ENCODE measurements at places on chromosomes 1 and 21.

DNA sequence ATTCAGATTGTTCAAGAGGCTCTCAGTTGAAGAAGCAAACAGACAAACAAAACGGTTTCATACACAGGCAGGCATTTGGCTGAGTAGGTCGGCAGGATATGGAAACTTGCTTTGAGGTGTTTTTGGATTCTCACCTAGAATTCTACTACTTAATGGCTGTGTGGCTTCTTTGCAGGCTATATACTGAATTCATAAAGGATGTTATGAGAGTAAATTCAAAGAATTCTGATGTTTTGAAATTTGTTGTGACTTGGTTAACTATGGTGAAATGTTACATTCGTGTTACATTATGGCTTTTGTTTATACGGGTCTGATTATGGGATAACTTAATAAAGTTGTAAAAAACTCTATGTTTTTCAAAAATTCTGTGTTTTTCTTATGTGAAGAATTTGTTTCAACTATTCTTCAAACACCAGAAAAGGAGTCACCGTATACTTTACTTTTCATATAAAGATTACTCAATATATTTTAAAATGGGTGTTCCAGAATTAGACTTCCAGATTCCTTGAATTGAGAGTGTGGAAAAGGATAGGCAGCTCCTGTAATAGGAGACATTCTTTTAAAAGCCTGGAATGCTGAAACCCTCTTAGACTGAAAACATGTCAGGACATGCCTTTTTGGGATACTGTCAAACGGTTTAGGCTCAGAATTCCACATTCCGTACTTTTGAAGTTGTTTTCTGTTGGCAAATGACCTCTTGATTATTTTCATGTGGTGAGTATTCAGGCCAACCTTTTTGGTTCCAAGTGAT is 8.2 kb upstream of the IRF2BP2 start:
- DNase-seq, result no peak

GRCh38 chr1:161199506-161200139 is 769 bp upstream of the ADAMTS4 start:
- DNase-seq, result no peak

DNA sequence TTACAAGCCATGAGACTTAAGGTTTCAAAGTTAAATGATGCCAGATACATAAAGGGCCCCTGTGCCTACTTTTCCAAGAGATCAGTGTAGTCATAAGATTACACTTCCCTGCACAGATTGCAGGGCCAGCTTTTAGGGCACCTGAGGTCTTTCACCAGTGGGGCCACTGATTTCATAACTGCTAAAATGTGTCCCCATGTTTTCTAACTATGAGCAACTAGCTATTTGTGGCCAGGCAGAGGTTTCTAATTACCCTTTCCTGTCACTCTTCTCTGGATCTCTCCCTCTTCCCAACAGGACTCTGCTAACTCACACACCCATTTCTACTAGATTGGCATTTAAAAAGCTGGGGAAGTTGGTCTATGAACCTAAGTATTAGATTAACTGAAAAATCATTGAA is 207.1 kb upstream of the SGIP1 start:
- DNase-seq, result no peak

- DNase-seq, result no peak
Measured at GRCh38 chr1:241212628-241213027, 144.4 kb downstream of the RGS7 start.

DNA sequence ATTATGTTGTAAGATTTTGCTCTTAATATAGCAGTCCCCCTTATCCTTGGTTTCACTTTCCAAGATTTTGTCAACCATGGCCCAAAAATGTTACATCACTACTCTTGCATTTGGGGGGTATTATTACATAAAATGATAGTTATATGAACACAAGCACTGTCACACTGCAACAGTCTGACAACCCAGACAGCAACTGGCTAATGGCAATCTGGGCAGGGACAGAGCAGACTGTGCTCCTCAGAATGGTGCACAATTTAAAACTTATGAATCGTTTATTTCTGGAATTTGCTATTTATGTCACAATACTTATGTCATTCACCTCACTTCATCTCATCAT is 2.1 kb upstream of the IVNS1ABP start:
- DNase-seq, result no peak

DNA sequence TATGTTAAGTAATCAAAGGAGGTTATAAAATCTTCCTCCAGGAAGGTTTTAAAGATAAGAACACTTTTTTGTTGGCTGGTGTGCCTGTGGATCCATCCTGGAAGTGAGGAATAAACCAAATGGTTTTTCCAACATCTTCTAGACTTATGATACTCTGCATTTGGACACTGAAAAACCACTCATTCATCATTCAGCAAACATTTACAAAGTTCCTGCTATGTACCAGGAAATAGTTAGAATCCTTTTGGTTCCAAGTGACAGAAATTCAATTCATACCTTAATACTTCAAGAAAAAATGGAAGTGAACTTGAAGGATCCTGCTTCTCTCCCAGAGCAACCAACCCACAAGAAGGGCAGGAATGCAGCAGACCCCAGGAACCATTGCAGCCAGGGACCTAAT is 39.6 kb upstream of the PIGC start:
- no peak for DNase-seq

DNA sequence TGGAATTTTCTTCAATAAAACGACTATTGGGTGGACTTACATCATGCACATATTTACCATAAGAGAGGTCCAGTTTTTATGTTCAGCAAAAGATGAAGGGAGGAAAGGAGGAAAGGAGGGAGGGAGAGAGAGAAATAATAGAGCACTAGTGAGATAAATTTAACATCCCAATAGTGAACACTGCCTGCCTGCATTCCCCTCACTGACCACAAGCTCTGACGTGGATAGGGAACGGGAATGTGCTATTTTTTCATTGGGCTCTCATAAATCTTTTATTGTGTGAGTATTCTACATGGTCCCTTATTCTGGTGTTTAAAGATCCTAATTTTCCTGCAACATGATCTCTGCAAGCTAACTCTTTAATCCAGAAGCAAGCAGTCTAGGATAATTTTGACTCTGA is 82.1 kb downstream of the TTC3 start:
- no peak for DNase-seq

GRCh38 chr21:26409735-26410134 is 163.4 kb downstream of the CYYR1 start:
- DNase-seq, result no peak

GRCh38 chr1:214425101-214425500 is 126.3 kb downstream of the PTPN14 start:
- no peak for DNase-seq

GRCh38 chr21:42836402-42836666 is 43.0 kb downstream of the WDR4 start:
- DNase-seq, result no peak

- no peak for DNase-seq
Measured at GRCh38 chr1:244965185-244966030, 101.1 kb upstream of the HNRNPU start.

DNA sequence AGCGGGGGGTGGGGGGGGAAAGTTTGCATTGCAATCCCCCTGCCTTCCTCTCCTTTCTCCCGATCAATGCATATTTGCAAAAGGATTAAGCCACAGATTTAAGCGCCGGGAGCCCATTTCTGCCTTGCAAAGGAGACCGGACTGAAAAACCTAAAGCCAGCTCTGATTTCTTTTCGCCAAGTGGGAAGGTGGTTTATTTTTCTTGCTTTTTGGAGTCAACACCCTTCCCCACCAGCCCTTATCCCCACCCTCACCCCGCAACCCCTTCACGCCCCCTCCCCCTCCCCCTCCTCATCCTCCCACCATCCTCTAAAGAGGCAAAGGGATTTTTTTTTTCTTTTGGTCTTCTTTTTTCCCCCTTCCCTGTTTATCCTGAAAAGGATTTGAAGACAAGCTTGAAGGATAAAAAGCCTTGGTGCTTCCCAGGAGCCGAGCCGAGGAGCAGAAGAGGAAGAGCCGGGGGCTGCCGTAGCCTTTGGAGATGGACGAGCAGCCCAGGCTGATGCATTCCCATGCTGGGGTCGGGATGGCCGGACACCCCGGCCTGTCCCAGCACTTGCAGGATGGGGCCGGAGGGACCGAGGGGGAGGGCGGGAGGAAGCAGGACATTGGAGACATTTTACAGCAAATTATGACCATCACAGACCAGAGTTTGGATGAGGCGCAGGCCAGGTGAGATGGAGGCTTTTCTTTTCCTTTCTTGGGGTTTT is 513 bp downstream of the PBX1 start:
- no peak for DNase-seq

- DNase-seq, result no peak
Measured at GRCh38 chr1:14844356-14844755, 245.9 kb downstream of the KAZN start.

DNA sequence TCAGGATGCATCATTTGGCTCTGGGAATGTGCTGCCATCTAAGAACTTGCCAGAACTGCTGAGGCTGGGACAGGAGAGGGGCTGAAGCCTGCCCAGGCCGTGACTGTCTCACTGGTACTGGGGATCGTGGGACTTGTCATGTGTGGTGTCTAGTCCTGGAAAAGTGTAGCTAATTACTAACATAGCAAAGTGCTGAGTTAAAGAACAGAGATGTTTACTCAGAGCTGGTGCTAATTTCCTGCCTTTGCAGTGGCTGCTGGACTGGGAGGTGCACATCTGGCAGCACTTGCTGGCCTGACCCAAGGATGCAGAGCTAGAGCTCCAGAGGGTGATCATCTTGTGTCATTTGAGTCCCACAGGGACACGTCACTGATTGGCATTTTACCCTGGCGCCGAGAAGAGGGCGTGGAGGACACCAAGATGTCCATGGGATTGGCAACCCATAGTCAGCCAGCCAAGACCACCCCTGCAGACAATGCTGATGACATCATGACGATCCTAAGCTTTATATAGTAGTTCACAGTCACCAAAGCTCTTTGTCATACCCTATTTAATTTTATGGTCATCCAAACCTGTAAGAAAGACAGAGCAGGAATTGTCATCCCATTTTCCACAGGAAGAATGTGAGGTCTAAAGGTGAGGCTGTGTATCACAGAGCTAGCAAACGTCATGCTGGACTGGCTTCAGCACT is 110.1 kb upstream of the SLC44A3 start:
- no peak for DNase-seq

- DNase-seq, result no peak
Measured at GRCh38 chr1:58727364-58727763, 27.5 kb upstream of the MYSM1 start.

DNA sequence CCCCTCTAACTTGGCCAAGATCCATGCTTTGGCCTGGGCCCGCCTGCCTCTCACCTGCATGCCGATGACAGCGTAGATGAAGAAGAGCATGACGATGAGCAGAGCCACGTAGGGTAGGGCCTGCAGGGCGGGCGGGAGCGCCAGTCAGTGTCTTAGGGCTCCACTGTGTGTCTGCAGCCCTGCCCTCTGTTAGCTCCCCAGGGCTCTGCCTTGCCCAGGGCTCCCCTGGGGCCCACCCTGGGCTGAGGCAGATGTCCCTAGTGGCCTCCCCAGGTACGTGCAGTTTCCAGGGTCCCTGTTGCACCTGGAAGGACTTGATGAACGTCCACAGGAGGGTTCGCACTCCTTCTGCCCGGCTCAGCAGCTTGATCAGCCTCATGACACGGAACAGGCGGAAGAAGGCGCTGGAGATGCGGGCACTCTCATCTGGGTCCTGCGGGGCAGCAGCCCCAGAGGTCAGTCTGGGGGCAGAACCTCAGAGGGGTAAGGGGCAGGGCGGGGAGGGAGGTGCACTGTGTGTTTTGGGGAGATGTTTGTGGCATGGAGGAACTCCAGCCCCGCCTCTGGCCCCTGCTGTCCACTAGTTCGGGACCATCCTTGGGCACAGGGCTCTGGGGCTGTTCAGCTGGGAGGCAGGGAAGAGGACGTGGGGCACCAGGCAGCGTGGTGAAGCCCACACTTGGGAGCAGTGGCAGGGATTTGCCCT is 29.8 kb upstream of the KIF21B start:
- no peak for DNase-seq

GRCh38 chr1:167529829-167530474 is 11.6 kb upstream of the CD247 start:
- no peak for DNase-seq

GRCh38 chr1:206679738-206680211 is 4.9 kb upstream of the MAPKAPK2 start:
- DNase-seq, result no peak

- DNase-seq, result no peak
Measured at GRCh38 chr1:30692201-30692947, 31.0 kb downstream of the MATN1 start.

GRCh38 chr21:38524168-38525153 is 26.2 kb upstream of the ERG start:
- no peak for DNase-seq

- no peak for DNase-seq
Measured at GRCh38 chr1:219215477-219215876, 41.8 kb downstream of the LYPLAL1 start.

- no peak for DNase-seq
Measured at GRCh38 chr1:190679454-190679853, 201.8 kb upstream of the BRINP3 start.

DNA sequence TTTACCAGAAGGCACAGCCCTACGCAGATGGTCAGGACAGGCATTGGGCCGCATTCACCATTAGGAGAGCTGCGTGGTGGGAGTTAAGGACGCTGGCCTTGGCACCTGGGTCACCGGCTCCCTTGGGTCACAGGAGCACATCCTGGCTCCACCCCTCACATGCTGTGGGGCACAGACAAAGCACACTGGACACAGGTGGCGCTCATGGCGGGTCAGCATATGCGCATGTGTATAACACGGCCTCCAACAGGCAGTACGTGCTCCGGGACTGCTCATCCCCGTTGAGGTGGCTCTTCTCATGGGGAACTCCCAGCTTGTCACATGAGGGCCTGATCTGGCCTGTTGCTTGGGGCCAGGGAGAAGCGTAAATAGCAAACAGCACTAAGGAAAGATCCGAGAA is 25.0 kb downstream of the PGBD5 start:
- DNase-seq, result no peak

- DNase-seq, result no peak
Measured at GRCh38 chr1:162740755-162741154, 49.7 kb upstream of the HSD17B7 start.

- DNase-seq, result no peak
Measured at GRCh38 chr1:89878256-89878655, 57.4 kb downstream of the LRRC8D start.

GRCh38 chr1:57674801-57675200 is 250.9 kb upstream of the DAB1 start:
- no peak for DNase-seq

- no peak for DNase-seq
Measured at GRCh38 chr1:179126338-179127060, 44.6 kb downstream of the TOR3A start.
